ENCODE measurements at places on chromosomes 11 and 22. TPM values are rescaled to one million over a fixed set of nuclear protein-coding genes. Genes with fewer than 3 reads are reported as not detected.

DNA sequence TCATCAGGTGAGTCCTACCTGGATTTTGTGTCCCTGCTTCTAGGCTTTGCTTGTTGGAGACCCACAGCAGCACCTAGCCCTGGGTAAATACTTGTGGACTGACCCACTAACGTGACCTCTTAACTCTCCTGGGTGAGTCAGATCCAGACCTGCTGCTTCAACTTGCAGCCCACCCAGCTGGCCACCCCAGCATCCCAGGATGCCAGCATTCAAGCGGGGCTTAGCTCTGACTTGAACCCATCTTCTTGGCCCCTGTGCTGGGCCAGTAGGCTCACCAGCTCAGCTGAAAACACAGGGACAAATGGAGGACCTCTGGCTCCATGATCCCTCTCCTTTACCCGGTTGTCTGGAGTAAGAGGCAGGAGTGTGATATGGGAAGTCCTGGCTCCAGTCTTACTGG is 33.5 kb downstream of the PARVG start:
- no peak for DNase-seq

DNA sequence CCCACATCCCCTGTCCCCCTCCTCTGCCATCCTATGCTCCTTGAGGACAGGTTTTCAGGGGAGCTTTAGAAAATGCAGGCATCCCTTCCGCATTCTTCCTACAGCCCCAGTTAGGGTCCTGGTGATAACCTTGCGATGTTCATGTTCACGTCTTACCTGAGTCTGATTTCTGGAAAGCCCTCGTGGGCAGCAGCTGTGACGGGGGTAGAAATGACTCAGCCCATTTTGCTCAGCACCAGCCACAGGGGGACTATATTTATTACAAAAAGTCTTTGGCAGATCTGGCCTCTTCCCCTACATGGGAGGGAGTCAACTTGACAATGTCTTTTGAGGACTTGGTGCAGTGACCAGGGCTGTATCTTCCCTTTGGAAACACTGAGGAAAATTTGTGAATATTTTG is 12.3 kb downstream of the PKNOX2 start:
- no peak for DNase-seq

DNA sequence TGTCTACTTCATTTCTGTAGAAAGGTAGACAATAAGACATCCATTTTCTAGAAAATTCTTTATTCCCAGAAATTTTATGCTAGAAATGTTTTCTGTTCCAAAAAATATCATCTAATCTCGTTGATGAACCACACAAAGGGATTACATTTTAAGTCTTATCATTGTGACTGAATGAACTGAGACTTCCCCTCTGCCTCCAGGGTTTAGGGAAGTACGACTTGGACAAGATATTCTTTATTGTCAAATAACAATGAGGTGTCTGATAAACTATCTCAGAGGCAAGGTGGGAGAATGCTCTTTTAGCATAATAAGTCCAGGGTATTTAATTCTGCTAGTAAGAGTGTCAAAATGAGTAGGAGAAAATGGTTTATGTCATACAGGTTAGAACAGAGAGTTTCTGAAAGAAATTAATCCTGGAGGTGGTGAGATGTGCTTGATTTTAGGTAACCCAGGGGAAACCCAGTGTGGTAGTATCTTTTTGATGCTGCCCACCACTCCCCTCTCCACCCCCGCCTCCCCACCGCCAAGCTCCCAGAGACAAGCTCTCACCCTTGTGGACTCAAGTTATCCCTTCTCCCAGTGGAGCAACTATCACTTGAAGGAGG is 100.6 kb downstream of the CD44 start:
- DNase-seq: no peak

- no peak for DNase-seq
Observed at GRCh38 chr11:130449310-130449990, 1.0 kb downstream of the ADAMTS15 start.

DNA sequence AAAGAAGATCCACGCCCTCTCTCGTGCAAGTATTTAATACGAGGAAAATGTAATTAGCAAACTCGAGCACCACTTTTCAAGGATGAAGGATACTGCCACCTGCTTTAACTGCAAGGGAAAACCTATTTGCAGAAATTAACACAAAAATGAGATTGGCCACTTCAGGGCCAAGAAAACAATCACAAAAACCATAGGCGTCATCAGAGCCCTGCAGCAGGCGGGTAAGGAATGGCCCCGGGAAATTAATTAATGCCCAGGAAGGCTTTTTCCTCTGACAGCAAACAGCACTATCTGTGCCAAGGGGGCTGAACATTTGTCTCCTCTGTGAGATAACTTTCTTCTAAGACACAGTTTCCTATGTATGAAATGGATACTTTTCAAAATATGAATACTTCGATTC is 255.7 kb downstream of the CTTN start:
- DNase-seq: no peak

The CLCF1 gene
- polyA plus RNA-seq: 5.2 TPM

DNA sequence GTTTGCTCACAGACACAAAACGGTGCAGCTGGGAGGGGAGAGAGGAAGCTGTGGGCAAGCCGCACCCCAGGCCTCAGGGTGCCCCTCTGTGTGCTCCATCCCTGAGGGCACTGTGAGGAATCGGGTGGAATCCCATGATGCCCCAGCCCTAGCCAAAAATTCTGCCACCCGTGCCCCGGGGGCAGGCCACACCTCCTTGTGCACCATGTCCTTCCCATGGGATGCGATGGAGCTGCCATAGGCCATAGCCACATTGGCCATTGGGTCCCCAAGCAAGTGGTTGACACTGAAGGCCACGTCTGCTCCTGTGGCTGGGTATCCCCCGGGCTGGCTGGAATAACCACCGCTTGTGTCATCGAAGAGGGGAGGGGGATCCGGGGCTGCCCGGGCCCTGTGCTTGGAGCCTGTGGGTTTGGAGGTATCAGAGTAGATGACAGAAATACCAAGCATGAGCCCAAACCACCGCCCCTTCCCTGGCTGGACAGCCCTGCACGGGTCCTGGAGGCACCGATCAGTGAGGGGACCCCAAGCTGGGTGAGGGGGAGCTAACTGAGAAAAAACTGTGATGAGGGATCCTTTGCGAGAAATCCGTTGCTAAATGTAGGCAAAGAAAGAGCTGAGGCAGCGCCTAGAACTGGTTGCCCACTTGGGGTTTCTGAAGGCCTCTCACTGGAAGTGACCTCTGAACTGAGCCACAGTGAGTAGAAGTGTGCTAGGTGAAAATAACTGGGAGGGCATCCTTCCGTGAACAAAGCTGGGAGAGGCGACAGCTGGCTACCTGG is 863 bp downstream of the YIF1A start:
- no peak for DNase-seq

The MS4A15 gene
- polyA plus RNA-seq: not detected

- DNase-seq: no peak
Observed at GRCh38 chr11:123587044-123587443, 67.4 kb downstream of the SCN3B start.

GRCh38 chr11:74777877-74778276 is 29.2 kb downstream of the RNF169 start:
- no peak for DNase-seq

DNA sequence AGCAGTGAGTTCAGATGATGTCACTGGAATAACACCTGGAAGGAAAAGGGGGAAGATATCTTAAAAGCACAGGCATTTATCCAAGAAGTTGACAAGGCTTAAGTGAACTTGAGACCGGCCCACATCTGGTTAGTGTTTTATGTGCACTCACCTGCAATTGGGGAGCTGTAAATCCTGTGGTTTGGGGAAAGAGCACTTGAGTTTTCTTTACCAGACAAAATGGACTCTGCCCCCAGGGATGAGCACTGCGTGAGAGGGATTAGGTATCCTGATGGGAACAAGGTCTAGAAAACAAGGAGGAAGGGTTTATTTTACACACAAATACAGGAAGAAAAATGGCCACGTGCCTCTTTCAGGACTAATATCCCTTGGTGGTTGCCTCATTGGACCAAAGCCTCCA is 15.2 kb downstream of the E2F8 start:
- DNase-seq: no peak
